ENCODE measurements at places on chromosomes 5 and 9.

DNA sequence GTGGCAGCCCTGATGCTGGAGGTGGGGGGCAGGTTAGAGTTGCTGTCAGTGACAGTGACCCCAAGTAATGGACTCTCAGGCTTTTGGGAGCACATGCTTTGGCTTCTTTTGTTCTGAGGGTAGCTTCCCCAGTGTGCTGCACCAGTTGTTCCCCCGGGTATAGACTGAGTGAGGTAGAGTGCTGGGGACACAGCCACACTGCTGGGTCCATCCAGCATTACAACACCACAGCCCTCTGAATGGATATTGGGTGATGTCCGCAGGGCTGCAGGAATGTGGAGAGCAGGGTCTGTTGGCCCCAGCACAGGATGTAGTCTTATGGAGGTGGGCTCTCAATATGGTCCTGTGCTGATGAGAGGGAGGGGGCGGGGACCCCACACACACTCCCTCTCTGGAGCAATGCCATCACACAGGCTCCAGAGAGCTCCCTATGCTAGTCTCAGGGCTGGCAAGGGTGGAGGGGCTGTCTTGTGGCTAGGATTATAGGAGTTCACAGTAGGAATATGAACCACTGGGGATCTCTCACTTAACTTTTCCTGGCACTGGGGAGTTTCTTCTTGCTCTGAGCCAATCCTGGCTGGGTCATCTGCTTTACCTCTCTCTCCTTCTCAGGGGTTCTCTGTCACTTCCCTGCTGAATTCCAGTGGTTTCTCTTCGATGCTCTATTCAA lies 20.7 kb downstream of the OSMR start:
- DNase-seq: no peak

DNA sequence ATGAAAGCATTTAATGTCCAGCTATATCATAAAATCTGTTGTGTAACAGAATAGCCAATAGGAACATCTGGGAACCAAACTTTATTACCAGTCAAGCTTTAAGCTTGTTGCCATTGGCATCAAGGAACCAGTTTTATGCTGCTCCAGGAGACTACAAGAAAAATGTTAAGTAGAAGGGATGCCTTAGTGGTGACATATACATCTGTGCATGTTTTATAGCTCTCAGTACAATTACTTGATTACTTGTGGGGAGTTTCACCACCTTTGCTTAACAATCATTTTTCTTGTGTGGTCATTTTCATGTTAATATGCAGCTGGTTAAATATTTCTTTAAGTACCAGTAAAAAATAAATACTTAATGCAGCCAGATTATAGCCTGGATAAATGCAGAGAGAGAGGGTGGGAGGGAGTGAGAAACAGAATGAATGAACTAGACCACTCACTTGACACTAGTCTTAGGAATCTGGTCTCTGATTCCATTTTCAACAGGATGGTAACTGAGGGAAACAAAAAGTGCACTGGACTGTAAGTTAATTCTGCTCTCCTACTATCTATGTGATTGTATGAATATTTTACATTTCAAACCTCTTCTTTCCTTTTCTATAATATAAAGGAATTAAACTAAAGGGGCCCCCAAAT lies 35.7 kb upstream of the LURAP1L start:
- DNase-seq: no peak

- DNase-seq: peak; percentile 24
Measured at GRCh38 chr5:170809551-170809950, 26.0 kb downstream of the GABRP start.

DNA sequence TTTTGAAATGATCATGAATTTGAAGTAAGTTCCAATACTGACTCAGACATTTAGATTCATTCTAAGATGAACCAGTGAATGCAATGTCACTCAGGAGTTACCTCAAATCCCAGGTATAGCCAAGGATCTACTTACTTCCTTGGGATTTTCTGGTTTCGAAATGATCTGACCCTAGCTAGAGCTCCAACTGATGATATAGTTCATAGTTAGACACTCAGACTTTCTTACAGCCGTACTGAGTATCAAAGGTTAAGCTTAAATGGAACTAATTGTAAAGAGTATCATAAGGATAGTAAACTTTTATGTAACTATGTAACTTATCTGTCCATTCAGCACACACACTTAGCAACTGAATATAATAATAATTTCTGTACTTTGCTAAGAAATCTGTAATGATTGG lies 84.0 kb upstream of the FSD1L start:
- no peak for DNase-seq

DNA sequence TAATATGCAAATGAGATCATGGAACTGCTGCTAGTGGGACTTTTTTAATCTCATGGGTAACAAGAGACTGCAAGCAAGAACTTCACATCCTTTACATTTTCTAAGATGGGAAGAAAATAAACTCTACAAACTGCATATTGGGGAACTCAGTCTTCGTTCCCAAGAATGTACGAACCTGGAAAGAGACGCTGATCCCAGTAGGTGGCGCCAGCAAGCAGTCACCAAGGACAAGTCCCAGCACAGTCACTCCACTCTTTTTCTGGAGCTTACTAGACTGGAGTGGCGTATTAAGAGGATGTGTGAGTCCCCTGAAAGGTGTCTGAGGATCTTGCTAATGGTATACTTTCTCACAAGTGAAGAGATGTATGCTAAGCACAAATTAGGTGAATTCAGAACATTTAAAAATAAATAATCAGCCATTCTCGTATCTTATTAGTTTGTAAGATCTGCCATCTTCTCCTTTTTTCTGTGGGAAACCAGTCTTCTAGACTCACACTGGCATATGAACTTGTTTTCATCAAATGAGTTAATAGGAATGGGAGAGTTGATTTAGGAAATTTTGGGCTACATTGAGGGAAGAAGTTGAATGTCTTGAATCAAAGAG lies 16.0 kb upstream of the PUM3 start:
- DNase-seq: peak; percentile 70

- DNase-seq: no peak
Measured at GRCh38 chr5:96111080-96111756, 149.6 kb upstream of the ELL2 start.

GRCh38 chr5:88746438-88746882 lies 136.5 kb downstream of the MEF2C start:
- DNase-seq: no peak

Data from head of caudate nucleus (tissue), 42 donors.